ENCODE measurements at places on chromosomes 11 and 22. TPM values are rescaled to one million over a fixed set of nuclear protein-coding genes. Genes with fewer than 3 reads are reported as not detected.

DNA sequence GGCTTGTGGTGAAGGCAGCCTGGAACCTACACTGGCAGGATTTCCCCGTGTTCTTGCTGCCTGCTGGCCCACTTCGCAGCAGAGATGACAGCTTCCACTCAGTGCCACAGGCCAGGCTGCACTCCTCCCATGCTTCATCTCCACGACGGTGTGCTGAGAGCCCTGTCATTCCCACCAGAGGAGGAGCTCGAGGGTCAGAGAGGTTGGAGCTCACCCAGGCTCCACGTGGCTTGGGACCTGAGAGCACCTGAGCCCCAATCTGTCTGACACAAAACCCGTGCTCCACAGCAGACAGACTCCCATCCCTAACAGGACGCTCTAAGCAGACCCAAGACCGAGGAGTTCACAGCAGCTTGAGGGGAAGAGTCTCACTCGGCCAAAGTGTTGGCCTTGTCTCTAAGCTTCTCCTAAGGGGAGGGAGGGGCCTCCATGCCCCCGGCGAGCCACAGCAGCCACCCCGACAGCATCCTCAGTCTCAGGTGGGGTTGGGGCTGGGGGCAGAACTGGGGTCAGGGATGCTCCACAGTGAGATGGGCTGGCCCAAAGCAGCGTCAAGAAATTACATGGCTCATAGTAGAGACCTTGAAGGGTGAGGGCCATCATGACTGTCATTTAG, 10.7 kb downstream of the LRFN4 start:
- ATAC-seq, result no peak

DNA sequence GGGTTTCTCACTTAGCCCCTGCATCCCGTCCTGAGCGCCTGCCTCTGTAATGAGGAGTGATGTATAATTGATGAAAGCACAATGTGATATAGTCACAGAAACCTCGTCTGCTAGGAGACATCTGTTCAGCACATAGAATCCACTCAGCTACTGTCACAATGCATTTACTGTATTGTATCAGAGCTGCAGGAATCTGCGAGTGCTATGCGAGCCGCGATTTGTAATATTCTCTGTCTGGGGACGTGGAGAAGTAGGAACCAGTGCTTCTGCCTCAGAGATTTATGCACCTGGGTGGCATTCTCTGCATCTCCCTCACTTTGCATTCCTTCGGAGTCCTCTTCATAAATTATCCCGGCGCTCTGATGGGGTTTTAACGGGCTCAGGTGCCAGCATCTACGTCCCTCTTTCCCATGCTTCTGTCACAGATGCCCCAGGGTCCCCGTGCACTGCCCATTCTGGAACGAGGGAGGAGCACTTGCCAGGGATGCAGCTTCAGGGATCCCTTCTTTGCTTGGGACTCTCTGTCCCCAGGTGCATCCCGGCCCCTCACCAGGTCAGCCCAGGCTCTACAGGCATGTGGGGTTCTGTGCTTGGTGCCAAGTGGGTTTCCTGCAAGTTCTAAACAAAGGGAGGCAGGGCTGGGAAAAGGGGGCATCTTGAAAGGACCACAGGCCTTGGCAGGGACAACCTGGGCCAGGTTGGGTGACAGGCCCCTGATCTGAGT, 205.5 kb downstream of the DSCAML1 start:
- no peak for ATAC-seq

GRCh38 chr11:104155375-104155774, 8.6 kb downstream of the PDGFD start:
- no peak for ATAC-seq

RAB3IL1 gene
- 11.5 TPM for total RNA-seq

DNA sequence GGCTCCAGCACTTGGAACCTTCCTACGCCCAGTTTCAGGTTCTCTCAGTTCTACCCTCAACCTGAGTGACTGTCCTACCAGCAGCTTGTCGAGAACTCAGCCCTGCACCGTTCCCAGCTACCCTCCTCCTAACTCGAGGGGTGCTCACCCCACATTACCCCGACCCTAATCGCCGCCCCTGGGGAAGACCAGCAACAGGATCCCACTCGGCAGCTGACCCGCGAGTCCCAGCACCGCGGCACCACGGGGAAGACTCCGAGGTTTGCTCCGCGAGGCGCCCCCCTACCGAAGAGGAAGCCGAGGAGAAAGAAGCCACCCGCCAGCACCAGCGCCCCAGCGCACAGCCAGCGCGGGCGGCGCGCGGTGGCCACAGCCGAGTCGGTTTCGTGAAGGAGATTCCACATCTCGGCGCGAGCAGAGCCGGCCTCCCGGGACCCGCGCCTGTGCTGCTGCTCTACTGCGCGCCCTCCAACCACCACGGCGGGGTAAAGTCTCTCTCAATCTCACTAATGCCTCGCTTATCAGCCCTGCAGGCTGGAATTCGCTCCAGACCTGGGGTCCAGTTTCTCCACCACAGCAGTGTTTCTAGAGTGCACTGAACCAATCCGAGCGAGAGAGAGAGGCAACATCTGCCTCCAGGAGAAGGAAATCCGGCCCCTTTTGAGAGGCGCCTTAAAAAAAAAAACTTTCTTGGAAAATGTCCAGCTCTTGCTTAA, at the start of gene FOLH1:
Gene FOLH1 (minus strand): TSS at position 597 of the 716 bp plus-strand sequence. CDS start 193 bp downstream, at position 404.
- ATAC-seq, result peak; percentile 60

- peak; percentile 44 for ATAC-seq
Measured at GRCh38 chr11:3203221-3204043, 15.2 kb downstream of the MRGPRG start.

GRCh38 chr11:66864172-66864901, 7.5 kb downstream of the LRFN4 start:
- no peak for ATAC-seq

DNA sequence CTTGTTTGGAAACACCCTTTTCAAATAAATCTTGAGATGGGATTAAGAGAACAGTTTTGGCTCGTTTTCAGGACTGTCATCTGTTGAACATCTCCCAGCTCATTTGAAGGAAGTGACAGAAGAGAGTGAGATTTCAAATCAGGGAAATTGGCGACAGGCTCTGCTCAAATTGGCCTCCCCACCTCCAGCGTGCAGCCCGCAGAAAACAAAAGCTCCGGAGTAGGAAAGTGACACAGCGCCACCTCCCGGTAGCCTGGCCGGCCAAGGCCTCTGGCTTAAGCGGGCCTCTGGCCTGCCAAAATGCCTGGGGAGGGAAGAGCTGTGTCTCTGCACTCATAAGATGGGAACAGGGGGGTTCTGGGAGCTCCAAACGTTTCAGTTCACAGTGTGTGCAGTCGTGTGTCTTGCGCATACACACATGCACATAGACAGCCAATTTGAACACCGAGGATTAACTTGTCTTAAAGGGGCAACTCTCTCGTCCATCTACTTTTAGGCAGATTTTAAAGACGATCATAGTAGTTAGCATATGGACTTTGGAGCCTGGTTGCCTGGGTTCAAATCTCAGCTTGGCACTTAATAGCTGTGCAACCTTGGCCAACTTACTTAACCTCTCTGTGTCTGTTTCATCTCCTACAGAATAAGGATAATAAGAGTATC, 132.7 kb upstream of the RCN1 start:
- ATAC-seq, result no peak

KRTAP5-2 gene
- total RNA-seq, result not detected

DNA sequence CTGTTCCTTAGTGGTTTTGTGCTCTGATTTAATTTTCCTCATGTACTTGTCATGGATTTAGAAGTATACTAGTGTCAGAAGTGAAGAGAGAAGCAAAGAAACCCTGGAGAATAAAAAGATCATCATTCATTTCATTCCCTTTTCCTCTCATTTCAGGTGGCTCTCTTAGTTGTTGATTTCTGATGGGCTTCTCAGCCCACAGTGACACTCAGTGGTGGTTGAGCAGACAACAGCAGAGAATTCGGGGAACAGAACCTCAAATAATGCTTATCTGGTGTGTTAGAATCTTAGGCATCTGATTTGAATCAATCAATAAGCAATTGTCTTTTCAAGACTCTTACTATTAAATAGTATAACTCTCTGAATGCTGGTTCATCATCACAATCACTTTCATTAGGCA, 1289.4 kb downstream of the FAM181B start:
- ATAC-seq, result no peak

DNA sequence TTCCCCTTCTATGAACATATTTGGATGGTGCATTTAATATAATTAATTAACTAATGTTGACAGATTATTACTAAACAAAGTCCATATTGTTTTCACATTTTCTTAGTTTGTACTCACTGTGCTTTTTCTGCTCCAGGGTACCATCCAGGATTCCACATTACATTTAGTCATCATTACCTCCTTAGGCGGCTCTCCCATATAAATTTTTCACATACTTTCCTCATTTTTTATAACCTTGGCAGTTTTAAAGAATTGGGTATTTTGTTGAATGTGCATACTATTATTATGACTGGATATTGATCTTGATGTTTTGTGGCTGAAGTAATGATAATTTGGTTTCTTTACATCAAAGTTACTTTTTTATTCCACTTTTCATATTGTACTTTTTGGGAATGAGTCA, 755.6 kb upstream of the ANO3 start:
- ATAC-seq, result no peak

DNA sequence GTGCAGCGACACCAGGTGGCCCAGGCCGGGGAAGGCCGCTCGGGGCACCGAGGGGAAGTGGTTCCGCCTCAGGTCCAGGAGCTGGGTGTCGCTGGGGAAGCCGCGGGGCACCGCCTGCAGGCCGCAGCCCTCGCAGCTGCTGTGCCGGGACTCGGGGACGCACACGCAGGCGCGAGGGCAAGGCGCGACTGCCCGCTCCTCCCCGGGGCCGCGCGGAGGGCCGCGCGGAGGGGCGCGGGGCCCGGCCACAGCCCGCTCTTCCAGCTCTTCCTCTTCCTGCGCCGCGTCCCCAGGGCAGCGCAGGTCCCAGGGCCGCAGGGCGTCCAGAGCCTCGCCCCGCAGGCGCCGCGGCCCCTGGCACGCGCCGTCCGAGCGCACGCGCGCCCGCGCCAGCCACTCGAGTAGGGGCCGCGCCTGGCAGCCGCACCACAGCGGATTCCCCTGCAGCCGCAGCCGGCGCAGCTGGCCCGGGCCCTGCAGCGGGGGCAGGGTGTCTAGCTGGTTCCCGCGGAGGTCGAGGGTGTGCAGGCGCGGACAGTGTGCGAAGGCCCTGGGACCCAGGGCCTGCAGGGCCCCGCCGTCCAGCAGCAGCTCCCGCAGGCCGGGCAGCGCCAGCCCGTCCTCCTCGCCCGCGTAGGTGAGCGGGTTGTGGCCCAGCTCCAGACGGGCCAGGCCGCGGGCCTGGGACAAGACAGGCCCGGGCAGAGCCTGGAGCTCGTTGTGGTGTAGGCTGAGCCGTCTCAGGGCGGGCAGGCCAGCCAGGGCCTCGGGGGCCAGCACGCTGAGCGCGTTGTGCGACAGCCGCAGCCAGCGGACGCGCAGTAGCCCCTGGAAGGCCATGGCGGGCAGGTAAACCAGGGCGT, 2.8 kb downstream of the CHADL start:
- ATAC-seq, result peak; percentile 77
